ENCODE measurements at places on chromosomes 7 and 10.

GRCh38 chr10:18066947-18067346 lies 73.3 kb upstream of the CACNB2 start:
- no peak for DNase-seq

- DNase-seq, result no peak
Measured at GRCh38 chr10:48466611-48467240, 138.1 kb downstream of the ARHGAP22 start.

GRCh38 chr10:2944788-2945187 lies 122.6 kb upstream of the PFKP start:
- DNase-seq, result no peak

DNA sequence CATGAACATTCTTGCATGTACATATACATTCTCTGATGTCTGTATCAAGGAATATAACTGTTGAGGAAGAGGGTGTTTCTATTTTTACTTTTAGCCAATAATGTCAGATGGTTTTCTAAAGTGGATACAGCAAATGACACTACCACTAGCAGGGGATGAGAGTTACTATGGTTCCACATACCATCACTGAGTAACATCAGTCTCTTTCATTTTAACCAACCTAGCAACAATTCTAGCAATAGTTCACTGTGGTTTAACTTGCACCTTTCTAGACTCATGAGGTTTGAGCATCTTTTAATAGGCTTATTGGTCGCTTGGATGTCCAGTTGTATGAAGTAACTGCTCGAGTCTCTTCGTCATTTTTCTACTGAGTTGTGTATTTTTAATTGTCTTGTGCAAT lies 68.5 kb upstream of the ZNF746 start:
- no peak for DNase-seq

DNA sequence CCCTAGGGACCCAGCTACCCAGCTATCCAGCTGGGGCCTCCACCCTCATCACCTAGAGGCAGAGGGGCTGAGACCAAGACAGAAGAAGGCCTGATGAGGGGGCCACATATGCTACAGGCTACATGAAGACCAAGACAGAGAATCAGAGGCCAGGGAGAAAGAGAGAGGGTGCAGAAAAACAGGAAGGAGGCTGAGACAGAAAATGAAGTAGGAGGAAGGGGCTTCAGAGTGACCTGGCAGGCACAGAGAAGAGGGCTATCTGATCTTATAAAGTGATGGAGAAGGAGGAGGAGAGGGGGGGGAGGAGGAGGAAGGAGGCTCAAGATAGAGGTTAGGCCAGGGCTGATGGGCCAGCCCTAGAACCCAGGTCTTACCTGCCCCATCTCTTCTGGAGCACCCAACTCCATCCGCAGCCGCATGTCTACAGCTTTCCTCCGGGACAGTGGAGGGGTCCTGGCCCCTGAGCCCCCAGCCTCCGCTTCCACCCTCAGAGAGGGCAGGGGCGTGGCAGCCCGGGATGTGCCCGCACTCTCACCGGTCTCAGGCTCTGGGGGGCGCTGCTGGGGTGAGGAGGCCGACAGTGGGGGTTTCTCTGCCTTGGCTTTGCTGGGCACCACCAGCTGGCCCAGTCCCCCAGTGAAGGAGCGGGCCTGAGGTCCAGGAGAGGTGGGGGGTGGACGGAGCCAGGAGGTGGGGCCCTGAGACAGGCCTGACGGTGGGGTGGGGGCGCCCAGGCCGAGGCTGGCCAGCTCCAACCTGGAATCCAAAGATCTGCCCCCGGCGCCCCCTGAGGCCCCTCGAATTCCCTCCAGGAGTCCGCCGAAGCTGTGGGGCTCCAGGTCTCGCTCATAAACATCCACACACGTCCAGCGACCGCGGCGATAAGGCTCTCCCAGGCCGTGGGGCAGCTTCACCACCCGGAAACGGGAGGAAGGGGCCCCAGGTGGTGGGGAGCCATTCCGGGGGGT lies 1.8 kb downstream of the TSC22D4 start:
- no peak for DNase-seq

DNA sequence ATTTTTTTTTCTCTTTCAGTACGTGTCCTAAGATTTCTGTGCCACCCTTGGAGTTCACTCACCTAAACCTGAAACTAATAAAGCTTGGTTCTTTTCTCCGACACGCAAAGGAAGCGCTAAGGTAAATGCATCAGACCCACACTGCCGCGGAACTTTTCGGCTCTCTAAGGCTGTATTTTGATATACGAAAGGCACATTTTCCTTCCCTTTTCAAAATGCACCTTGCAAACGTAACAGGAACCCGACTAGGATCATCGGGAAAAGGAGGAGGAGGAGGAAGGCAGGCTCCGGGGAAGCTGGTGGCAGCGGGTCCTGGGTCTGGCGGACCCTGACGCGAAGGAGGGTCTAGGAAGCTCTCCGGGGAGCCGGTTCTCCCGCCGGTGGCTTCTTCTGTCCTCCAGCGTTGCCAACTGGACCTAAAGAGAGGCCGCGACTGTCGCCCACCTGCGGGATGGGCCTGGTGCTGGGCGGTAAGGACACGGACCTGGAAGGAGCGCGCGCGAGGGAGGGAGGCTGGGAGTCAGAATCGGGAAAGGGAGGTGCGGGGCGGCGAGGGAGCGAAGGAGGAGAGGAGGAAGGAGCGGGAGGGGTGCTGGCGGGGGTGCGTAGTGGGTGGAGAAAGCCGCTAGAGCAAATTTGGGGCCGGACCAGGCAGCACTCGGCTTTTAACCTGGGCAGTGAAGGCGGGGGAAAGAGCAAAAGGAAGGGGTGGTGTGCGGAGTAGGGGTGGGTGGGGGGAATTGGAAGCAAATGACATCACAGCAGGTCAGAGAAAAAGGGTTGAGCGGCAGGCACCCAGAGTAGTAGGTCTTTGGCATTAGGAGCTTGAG lies at the start of gene CFTR:
Gene CFTR, plus strand, starts transcription at position 801 of the 830 bp plus-strand sequence. CDS start 70 bp downstream, outside the sequence.
- DNase-seq, result no peak

GRCh38 chr10:113618338-113618737 lies 45.5 kb downstream of the NRAP start:
- DNase-seq, result no peak

DNA sequence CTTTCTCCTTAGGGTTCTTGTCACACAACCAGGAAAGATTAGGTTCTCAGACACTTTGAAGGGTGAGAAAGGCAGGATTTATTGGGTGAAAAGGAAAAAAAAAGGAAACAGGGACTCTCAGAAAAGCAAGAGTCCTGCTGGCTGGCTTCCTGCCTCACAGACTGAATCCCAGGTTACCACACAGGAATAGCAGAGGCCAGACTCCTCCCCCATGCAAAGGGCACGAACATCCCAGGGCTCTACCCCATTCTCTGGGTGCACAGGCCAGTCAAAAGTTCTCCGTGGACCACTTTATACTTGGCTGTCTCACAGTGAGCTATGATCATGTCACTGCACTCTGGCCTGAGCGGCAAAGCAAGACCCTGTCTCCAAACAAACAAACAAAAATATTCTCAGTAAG lies 42.6 kb downstream of the HOXA1 start:
- DNase-seq, result no peak

GRCh38 chr7:101950450-101951119 lies 133.2 kb downstream of the CUX1 start:
- DNase-seq, result no peak

DNA sequence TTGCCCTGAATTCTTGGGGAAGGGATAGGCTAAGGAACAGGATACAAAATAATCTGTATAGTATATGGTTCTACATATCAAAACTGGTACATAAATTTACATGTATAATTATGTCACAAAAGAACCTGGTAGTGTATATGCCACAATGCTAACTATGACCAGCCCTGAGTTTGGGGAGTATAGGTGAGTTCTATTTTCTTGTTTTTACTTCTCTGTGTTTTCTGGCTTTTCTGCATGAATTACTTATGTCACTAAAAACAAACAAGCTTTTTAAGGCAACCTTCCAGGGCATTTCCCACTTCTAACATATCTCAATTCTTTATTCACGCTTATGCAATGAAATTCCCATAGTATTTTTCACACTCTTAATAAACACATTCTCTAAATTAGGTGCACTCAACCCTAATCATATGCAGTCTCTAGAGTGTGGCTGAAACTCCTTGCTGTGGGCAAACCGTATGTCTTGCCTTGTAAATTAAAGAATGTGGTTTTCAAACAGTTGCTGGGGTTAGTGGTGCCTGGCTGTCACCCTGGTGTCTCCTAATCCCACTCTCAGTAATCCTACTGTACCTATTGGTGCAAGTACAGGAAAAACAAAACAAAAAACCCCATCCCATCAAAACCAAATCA lies 14.0 kb upstream of the INSIG1 start:
- no peak for DNase-seq

DNA sequence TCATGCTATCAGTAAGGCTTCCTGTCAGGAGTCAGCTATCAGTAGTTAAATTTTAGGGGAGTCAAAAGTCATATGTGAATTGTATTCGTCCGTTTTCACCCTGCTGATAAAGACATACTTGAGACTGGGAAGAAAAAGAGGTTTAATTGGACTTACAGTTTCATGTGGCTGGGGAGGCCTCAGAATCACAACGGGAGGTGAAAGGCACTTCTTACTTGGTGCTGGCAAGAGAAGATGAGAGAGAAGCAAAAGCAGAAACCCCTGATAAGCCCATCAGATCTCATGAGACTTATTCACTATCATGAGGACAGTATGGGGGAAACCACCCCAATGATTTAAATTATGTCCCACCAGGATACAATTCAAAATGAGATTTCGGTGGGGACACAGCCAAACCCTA lies 47.1 kb downstream of the KLF6 start:
- DNase-seq, result no peak

Data from NCI-H345 (cell line).